Posterior vena cava (tissue), 2 donors: ENCODE measurements at places on chromosomes 2 and 18. TPM values are rescaled to one million over a fixed set of nuclear protein-coding genes. Genes with fewer than 3 reads are reported as not detected.

DNA sequence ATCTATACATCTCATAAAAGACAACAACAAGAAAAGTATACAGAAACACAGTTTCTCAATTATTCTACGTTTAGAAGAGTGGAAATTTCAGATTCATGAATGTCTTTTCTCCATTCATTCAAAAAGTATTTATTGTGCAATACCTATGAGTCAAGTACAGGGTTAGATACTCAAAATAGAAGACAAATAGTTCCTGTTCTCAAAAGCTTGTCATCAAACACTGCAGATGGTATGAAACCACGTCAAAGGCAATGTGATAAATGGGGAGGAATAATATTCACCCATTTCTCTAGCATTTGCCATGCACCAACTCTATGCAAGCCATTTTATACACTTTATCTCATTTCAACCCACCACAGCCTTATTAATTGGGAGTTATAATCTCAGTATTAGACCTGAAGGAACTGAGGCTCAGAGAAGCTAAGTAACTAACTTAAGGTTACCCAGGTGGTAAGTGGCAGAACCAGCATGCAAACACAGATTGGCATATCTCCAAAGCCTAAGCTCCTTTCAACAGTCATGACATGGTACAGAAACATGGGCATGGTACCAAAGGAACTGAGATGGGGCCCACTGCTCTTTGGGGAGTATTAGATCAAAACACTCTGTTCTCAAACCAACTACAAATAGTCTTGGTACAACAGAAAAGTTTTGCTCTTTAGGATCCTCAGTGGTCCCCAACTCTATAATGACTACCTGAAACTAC is 67.2 kb upstream of the NPAS2 start:
- DNase-seq: no peak

GRCh38 chr2:127429291-127429690 is 11.1 kb downstream of the PROC start:
- no peak for DNase-seq

DNA sequence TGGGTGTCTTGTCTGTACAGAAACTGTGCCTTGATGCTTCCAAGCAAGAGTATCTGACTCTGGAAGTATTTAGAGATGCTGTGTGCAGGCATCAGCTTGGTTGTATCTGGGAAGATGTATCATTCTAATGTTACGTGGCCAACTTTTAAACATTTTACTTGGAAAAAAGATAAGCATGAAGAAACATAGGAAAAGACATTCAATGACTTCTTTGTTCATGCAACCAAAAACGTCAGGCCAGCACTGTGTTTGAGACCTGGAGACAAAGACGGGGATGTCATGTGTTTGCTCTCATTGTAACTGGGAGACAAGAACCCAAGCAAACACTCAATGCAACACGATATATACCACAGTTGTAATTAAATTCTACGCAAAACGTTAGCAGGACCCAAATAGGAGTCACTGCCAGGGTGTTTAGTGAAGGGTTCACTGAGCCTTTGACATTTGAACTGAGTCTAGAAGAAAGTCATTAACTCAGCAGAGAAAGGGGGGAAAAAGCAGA is 8.9 kb upstream of the SESTD1 start:
- no peak for DNase-seq

DNA sequence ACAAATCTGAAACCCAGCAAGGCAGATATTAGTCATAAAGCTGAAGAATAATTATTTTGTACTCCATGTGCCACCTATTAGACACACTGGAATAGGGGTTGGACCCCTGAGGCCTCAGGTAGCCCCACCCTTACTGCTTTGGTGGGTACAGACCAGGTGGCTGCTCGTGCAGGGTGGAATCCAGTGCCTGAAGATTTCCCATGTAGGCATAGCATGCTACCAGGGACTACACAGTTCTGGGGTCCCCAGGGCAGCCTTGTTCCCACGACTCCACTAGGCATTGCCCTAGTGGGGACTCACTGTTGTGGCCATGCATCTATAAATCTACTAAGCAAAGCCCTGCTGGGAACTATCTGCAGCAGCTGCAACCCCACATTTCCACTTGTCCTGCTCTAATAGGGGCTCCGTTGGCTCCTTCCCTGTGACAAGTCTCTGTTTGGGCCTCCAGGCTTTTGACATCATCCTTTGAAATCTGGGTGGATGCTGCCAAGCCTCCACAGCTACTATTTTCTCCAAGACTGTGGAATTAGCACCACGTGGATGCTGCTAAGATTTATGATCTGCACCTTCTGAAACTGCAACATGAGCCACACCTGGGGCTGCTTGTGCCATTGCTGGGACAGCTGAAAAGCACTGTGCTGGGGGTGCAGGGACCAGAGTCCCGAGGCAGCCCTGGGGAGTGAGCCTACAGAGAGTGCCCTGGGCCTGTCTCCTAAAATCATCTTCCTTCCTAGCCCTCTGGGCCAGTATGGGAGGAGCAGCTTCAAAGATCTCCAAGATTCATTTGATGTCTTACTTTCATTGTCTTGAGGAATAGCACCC is 303.8 kb downstream of the FSIP2 start:
- peak; percentile 73 for DNase-seq

Gene SYT4
- total RNA-seq: not detected

Gene RND3
- total RNA-seq: 67.5 TPM

Gene TM4SF20
- 0.10 TPM for total RNA-seq
